ENCODE measurements at places on chromosomes 13 and 19.
A peak's percentile ranks its signal among the peaks of the same experiment; 100 is the strongest.

DNA sequence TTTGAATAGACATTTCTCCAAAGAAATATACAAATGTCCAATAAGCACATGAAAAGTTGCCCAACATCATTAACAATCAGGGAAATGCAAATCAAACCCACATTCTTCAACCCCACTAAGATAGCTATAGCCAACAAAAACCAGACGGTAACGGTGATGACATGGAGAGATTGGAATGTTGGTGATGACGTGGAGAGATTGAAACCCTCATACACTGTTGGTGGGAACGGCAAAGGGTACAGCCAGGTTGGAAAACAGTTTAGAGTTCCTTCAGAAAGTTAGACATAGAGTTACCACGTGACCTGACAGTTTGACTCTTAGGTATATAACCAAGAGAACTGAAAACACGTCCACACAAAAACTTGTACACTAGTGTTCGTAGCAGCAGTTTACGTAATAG, 48.1 kb downstream of the TNFRSF19 start:
- no peak for DNase-seq

DNA sequence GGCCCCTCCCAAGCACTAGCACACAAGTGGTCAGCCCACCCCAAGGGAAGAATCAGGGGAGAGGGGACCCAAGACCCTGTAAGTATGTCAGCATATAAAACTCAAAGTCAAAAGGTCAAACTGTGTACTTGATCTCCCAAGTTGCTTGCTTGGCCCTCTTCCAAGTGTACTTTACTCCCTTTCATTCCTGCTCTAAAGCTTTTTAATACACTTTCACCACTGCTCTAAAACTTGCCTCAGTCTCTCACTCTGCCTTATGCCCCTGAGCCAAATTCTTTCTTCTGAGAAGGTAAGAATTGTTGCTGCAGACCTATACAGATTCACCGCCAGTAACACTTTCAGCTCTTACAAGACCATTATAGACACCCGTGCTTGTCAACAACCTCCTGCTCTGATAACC, 15.1 kb upstream of the RNASEH2B start:
- no peak for DNase-seq

DNA sequence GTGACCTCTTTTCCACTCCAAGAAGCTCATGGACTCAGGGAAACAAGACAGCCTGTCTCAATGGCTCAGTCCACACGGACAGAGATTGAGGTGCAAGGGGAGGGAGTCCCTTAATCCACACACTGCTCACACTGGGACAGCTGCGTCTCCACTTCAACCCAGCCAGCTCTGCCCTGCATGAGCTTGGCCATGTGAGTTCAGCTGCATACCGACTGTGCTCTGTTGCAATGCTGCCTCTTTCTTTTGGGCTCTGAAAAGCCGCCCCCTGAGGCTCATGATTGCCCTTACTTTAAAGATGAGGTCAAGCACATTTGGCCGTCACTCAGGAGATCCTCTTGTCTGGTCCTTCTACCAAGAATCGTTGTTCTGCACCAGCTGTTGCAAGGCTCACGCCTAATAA, 64.8 kb upstream of the KCTD15 start:
- no peak for DNase-seq

- DNase-seq: no peak
Observed at GRCh38 chr19:16062789-16063188, 13.5 kb upstream of the TPM4 start.

- DNase-seq: peak; percentile 33
Observed at GRCh38 chr13:45280751-45281634, 60.0 kb downstream of the TPT1 start.

DNA sequence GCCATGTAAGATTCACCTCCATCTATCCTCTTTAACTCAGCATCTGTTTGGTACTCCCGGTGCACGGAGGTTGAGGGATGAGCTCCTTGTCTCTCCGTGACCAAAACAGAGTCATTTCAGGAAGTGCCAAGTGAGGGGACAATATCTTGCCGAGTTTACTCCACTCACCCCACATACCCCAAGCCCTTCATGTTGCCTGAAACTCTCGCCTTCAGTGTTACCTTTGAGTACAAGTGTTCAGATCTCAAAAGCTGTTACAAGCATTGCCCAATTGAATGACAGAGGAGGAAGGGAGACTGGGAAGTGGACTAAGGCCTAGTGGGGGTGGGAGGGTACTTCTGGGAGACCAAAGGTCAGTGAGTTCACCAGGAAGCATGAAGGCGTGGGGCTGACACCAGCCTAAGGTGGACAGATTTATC, 6.0 kb upstream of the SIGLEC12 start:
- DNase-seq: no peak

- DNase-seq: peak; percentile 15
Observed at GRCh38 chr19:40274585-40275544, 10.3 kb downstream of the AKT2 start.

- no peak for DNase-seq
Observed at GRCh38 chr13:97944396-97945029, 9.0 kb upstream of the IPO5 start.

All from stimulated activated CD4-positive, alpha-beta T cell treated with anti-CD3 and anti-CD28 coated beads, Interleukin-15, amount 100 ng/mL, for 48 hours (primary cell).